Dermis blood vessel endothelial cell (primary cell): ENCODE measurements at places on chromosomes 5 and 9.
A peak's percentile ranks its signal among the peaks of the same experiment; 100 is the strongest.

DNA sequence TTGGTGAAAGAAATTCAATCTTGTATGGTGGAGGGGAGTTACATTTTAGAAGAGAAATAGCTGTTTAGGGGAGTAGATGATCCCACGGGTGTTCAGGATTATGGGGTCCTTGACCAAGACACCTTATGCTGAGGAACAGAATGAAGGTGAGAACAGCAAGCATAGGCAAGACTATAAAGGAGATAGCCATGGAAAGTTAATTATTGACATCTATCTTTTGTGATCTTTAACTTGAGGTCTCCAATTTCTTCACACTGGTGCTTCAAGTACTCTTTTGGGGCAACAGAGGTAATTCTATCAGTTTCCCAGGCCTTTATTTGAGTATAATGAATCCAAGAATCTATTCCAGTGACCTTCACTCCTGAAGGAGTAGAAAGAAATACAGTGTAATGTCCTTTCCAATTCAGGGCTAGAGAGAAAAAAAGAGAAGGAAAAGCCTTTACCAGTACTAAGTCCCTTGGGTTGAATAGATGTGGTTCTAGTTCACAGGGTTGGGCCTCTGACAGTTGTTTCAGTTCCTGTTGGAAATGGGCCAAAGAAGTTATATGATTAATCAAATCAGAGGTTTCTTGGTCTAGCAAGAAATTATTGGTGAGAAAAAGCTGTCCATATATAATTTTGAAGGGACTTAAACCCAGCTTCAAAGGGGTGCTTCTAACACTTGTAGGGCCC, 2104.1 kb upstream of the ACO1 start:
- no peak for DNase-seq

- DNase-seq = peak; percentile 95
Observed at GRCh38 chr5:149320791-149321330, 24.4 kb upstream of the GRPEL2 start.

- DNase-seq = no peak
Observed at GRCh38 chr5:31617867-31618266, 21.1 kb upstream of the PDZD2 start.

DNA sequence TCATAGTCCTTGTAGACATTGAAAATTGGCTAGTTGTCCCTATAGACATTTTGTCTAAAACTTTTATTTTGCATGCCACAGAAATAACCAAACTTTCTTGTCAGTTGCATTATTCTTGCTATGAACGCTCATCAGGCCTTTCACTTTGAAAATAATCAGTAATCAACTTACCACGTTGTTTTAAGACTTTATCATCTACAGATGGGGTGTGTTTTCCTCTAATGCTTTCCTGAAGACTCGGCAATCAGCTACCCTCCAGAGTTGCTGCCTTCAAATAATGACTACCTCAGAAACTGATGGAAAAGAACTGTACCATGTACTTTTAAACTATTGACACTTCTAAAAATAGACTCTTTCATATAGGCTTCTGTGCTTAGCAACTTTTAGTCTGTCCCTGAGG, 33.5 kb upstream of the HSPB3 start:
- no peak for DNase-seq

DNA sequence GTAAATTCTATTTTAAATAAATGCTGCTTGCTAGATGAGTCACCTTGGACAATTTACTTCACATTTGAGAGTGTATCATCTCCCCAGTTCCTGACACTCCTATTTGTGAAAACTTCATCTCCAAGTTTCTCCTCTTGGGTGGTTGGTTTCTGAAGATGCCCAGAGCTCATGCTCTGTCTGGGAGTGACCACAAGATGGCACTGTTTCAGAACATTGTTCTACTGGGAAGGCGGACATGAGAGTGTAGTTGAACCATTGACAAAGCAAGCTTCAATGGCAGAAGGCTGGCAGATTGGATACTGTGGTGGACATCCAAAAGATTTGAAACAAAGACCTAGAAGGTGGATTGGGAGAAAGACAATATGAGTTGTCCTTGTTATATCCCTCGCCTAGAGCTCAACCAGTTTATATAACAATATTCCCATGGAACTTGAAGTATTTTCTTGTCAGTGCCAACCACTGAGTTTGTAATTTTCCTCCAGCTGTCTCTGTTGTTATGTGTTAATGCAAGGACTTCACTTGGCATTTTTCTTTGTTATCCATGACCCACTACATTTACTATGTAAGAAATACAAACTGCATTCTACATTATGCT, 234.3 kb upstream of the ANKH start:
- peak; percentile 75 for DNase-seq

GRCh38 chr9:34592895-34593601, 3.5 kb upstream of the CNTFR start:
- no peak for DNase-seq
